Osteocyte (in vitro differentiated cells): ENCODE measurements at places on chromosomes 3 and 15. TPM values are rescaled to one million over a fixed set of nuclear protein-coding genes. Genes with fewer than 3 reads are reported as not detected.

POLQ gene
- 1.2 TPM in 2 replicates for total RNA-seq

SAXO2 gene
- 1.4 and 2.0 TPM in 2 replicates for total RNA-seq

IFT57 gene
- total RNA-seq, result 26.0 and 32.2 TPM in 2 replicates

HAPLN3 gene
- 41.3 and 41.9 TPM in 2 replicates for total RNA-seq

GABRB3 gene
- total RNA-seq, result 7.4 and 9.7 TPM in 2 replicates

GRCh38 chr15:57190208-57190607, 186.1 kb upstream of the CGNL1 start:
- H3K36me3 ChIP-seq, result peaks cover 40% of the 10 kb centered on the region
- H3K27me3 ChIP-seq, result no peaks in the 10 kb centered on the region
- peak overlapping the region; percentile 4 for H3K27ac ChIP-seq
- peaks cover 18% of the 10 kb centered on the region for H3K4me1 ChIP-seq
- H3K4me3 ChIP-seq, result no peak overlapping the region

DNA sequence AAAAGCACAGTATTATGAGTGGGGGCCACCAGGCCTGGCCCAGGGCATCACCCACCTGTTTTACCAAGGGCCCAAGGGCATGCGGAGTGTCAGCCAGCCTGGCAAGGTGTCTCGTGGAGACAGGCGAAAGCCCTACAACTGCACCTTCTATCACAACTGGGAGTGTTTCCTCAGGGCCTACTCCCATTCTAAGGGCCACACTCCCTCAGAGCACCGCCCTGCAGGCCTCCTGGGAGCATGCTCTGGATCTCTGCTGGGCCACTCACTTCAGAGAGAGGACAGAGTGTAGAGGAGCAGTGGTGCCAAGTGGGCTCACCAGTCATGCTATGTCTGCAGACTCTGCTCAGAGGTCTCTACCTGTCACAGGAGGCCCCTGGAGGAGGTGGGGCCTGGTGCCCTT, 21.2 kb upstream of the CLK3 start:
- H3K27ac ChIP-seq, result no peak overlapping the region
- DNase-seq, result no peak
- H3K4me1 ChIP-seq, result peaks cover 2% of the 10 kb centered on the region
- H3K27me3 ChIP-seq, result no peaks in the 10 kb centered on the region
- no peak overlapping the region for H3K4me3 ChIP-seq

- H3K4me1 ChIP-seq, result peaks cover 37% of the 10 kb centered on the region
- H3K36me3 ChIP-seq, result peaks cover 17% of the 10 kb centered on the region
- H3K27ac ChIP-seq, result peak overlapping the region; percentile 89
- no peak for DNase-seq
Observed at GRCh38 chr3:49377483-49377882, 19.3 kb upstream of the GPX1 start.

DNA sequence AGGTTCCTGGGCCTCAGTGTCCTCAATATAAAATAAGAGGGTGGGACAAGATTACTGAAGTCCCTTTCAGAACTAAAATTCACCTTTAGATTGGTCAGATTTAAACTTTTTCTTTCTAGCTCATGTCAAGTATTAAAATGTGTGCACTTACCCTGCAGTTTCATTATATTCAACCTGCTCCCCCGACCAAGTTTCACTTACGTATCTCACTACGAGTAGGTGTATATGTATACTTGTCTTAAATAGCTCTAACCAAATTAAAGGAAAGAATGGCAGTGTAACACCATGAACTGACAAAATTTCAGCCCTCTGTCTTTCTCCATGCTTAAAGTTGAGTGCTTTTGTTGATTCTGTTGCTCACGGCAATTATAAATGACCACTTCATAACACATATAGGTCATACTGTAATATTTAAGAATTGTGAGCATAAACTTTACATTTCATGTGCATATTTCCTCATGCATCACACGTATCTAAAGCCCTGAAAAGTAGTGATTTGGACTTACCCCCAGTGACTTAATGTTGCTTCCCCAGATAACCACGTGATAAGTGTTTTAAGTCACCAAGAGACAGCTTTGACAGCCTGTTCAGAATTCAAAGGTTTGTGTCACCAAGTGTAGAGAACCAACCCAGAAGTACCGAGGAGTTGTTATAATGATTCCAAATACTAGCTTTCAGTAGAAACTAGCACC, 70.0 kb downstream of the PGPEP1L start:
- no peak overlapping the region for H3K4me3 ChIP-seq
- H3K36me3 ChIP-seq, result peaks cover 82% of the 10 kb centered on the region
- H3K27ac ChIP-seq, result no peak overlapping the region
- peaks cover 19% of the 10 kb centered on the region for H3K4me1 ChIP-seq
- no peaks in the 10 kb centered on the region for H3K27me3 ChIP-seq

DNA sequence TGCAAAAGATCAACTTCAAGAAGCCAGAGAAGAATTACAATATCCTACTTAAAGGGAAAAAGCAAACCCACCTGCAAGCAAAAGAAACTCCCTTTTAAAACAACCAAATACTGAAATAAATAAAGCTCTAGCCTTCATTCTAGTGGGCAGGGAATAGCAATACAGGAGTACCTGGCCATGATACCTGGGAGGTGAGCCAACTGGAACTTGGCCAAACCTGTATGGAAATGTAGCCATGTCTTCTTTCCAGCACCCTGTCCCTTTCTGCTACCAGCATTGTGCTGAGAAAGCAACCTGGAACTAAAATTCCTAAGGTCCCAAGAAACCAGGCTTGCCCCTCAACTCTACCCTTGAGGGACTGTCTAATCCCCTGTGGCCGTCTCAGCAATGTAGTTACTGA, 530.0 kb downstream of the EPHB1 start:
- H3K4me3 ChIP-seq, result no peak overlapping the region
- DNase-seq, result no peak
- H3K27me3 ChIP-seq, result no peaks in the 10 kb centered on the region
- no peak overlapping the region for H3K27ac ChIP-seq
- H3K4me1 ChIP-seq, result no peaks in the 10 kb centered on the region
- no peaks in the 10 kb centered on the region for H3K36me3 ChIP-seq

GRCh38 chr3:64072126-64072525, 48.8 kb upstream of the PSMD6 start:
- no peak for DNase-seq
- H3K36me3 ChIP-seq, result no peaks in the 10 kb centered on the region
- no peak overlapping the region for H3K27ac ChIP-seq
- H3K4me3 ChIP-seq, result no peak overlapping the region
- peaks cover 5% of the 10 kb centered on the region for H3K27me3 ChIP-seq
- peaks cover 18% of the 10 kb centered on the region for H3K4me1 ChIP-seq

GRCh38 chr3:38773528-38773927, 42.5 kb downstream of the SCN10A start:
- H3K36me3 ChIP-seq, result no peaks in the 10 kb centered on the region
- no peaks in the 10 kb centered on the region for H3K4me1 ChIP-seq
- no peak overlapping the region for H3K27ac ChIP-seq
- H3K4me3 ChIP-seq, result no peak overlapping the region
- no peak for DNase-seq

GRCh38 chr3:64271631-64272030, 46.4 kb upstream of the PRICKLE2 start:
- no peak for DNase-seq
- H3K27ac ChIP-seq, result no peak overlapping the region
- no peaks in the 10 kb centered on the region for H3K27me3 ChIP-seq
- no peak overlapping the region for H3K4me3 ChIP-seq
- H3K36me3 ChIP-seq, result peaks cover 4% of the 10 kb centered on the region
- H3K4me1 ChIP-seq, result peaks cover 26% of the 10 kb centered on the region

DNA sequence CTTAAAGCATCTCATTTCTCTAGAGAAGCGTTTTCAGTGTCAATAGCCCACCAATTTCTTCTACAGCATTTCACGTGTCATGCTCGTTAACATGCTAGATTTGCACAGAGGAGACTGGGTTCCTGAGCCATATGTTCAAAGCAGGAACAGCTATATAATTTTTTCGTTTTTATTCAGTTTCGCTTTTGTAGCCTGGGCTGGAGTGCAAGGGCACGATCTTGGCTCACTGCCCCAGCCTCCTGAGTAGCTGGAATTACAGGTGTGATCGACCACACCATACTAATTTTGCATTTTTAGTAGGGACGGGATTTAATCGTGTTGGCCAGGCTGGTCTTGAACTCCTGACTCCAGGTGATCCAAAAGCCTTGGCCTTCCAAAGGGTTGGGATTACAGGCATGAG, 6.6 kb upstream of the SLMAP start:
- H3K27me3 ChIP-seq, result no peaks in the 10 kb centered on the region
- peaks cover 1% of the 10 kb centered on the region for H3K4me1 ChIP-seq
- DNase-seq, result no peak
- no peak overlapping the region for H3K4me3 ChIP-seq
- H3K27ac ChIP-seq, result no peak overlapping the region
- no peaks in the 10 kb centered on the region for H3K36me3 ChIP-seq

DNA sequence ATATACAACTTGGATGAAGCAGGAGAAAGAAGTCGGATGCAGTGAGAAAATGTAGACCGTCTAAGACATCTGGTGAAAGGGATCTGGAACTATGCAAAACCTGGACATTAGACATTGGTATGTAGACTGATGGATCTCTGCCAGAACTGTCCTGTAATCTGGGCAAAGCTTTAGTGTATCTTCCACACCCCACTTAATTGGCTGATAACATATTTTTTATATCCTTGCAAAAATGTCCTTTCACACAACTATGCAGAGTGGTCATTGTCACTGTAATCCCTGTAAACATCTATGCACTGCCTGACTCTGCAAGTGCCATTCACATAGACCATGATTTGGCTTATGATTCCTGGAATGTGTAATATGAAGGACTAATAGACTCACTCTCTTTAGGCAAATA, 163.1 kb downstream of the TUSC7 start:
- H3K27me3 ChIP-seq, result peaks cover 3% of the 10 kb centered on the region
- H3K36me3 ChIP-seq, result no peaks in the 10 kb centered on the region
- no peak overlapping the region for H3K27ac ChIP-seq
- H3K4me3 ChIP-seq, result no peak overlapping the region

DNA sequence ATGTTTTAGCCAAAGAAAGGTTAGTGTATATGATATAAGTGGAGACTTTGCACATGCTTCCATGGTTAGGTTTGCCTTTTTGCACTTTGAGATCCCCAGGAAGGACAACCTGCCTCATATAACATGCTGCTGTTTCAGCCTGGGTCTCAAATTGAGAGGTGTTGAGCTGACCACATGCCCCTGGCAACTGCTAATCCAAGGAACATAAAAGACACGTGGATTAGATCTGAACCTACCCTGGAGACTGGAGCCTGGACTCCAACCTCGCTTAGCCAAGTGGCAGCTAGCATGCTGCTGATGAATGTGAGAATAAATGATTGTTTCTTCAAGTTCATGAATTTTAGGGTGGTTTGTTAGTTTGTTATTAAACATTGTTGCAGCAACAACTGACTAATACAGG, 301.8 kb upstream of the TBC1D5 start:
- no peak for DNase-seq
- H3K27me3 ChIP-seq, result no peaks in the 10 kb centered on the region
- H3K4me3 ChIP-seq, result no peak overlapping the region

DNA sequence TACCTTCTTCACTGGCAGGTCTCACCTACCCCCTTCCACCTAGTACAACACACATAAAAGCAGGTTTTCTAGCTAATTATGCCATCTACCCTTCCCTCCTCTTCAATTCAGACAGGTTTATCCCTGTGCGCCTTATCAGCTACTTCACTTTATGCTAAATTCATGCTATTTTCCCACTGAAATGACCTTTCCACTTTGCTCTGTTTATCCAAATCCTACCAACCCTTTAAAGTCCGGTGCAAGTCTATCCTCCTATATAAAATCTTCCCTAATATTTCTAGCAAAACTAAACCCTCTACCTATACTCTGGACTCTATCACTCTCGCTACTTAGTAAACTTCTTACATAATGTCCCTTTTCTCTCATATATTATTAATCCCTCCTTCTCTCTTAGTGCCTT, 6.0 kb downstream of the USF3 start:
- H3K36me3 ChIP-seq, result peaks cover 5% of the 10 kb centered on the region
- H3K27ac ChIP-seq, result no peak overlapping the region
- no peaks in the 10 kb centered on the region for H3K27me3 ChIP-seq
